HuH-7.5 (cell line): ENCODE measurements at places on chromosomes 7 and 10.

DNA sequence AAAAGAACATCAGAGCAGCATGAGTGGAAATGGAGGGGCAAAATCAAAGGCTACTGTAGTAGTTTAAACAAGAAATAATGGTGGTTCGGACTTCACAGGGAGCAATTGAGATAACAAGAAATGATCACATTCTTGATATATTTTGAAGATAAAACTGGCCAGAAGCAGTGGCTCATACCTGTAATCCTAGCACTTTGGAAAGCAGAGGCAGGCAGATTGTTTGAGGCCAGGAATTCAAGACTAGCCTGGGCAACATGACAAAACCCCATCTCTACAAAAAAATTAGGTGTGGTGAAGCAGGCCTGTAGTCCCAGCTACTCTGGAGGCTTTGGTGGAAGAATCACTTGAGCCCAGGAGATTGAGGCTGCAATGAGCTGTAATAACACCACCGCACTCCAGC lies 22.9 kb downstream of the EEF1AKMT2 start:
- no peak for DNase-seq

DNA sequence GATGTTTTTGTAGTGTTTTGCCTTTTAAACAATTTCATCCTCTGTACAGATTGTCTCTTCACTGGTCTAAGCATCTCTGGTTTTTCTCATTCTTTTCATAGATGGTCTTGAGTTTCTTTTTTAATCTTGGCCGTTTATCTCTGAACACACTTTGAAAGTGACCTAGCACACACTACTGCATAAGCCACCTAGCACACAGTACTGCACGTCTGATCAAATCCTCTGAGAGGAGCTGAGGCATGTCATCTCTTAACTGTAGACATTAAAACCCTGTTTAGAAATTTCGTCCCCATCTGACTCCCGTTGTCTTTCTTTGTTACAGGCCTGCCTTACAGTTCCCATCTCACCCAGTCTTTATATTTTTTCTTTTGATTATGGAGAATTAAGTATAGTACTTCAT lies 100.2 kb downstream of the MAPK8 start:
- no peak for DNase-seq

- no peak for DNase-seq
Observed at GRCh38 chr10:119867317-119867716, 5.3 kb downstream of the MCMBP start.

GRCh38 chr7:326273-326672 lies 36.3 kb downstream of the FOXL3 start:
- DNase-seq, result no peak

- no peak for DNase-seq
Observed at GRCh38 chr7:74344786-74345185, 55.6 kb downstream of the CLIP2 start.

DNA sequence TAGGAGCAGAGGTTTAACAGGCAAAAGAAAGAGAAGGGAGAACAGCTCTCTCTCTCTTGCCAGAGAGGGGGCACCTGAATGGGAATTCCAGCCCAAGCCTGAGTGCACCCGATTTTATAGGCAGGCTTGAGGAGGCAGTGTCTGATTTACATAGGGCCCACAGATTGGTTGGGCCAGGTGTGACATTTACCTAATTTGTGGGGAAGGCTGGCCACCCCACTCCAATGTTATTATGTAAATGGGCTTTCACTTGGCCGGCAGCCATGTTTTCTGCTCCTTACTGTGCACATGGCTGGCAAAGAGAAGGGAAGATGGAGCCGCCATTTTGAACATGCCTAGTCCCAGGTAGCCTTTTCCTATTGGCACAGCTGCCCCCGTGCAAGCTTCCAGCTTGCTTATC lies 735.5 kb upstream of the AUTS2 start:
- DNase-seq, result no peak

GRCh38 chr7:85462671-85463070 lies 275.8 kb upstream of the SEMA3D start:
- no peak for DNase-seq
